ENCODE measurements at places on chromosomes 5 and 9.

DNA sequence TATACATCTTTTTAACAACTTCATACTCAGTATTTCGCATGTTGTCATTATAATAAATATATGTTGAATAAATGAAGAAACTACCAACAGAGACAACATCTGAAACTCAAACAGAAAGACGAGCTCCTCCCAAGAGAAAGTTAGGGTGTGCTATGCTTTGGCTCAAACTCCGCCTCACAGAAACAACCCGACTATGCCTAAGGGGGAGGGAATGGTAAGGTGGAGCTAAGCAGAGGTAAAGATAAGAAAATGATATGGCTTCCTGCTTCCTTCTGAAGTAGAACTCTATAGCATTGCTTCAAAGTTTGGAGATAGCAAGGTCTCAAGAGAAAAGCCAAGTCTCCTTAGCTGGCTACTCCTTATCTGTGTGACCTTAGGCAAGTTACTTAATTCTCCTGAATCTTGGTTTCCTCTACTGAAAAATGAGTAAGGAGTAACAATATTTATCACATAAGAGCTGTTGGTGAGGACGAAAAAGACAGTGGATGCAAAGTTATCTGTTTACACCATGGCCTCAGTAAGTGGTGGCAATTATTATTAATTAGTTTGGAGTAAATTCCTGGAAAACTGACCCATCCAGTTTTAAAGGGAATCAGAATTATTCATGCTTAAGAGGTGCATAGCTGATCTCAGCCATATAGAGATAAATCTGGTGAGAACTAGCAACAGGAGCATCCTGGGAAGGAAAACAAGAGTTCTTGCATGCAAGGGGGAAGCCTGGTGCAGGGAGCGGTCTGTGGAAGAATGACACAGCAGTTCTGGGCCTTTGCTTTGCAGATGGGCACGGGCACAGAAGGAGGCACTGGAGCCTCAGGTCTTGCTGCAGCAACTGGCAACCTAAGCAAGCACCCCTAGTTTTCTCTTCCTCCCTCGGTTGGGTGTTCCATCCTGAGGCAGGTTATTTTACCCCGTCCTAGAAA, 73.3 kb downstream of the GLIS3 start:
- DNase-seq, result no peak

- no peak for DNase-seq
These were observed 194.1 kb downstream of the GNA14 start for GRCh38 chr9:77453825-77454647.

- no peak for DNase-seq
These were observed 22.3 kb downstream of the NTNG2 start for GRCh38 chr9:132184124-132184523.

DNA sequence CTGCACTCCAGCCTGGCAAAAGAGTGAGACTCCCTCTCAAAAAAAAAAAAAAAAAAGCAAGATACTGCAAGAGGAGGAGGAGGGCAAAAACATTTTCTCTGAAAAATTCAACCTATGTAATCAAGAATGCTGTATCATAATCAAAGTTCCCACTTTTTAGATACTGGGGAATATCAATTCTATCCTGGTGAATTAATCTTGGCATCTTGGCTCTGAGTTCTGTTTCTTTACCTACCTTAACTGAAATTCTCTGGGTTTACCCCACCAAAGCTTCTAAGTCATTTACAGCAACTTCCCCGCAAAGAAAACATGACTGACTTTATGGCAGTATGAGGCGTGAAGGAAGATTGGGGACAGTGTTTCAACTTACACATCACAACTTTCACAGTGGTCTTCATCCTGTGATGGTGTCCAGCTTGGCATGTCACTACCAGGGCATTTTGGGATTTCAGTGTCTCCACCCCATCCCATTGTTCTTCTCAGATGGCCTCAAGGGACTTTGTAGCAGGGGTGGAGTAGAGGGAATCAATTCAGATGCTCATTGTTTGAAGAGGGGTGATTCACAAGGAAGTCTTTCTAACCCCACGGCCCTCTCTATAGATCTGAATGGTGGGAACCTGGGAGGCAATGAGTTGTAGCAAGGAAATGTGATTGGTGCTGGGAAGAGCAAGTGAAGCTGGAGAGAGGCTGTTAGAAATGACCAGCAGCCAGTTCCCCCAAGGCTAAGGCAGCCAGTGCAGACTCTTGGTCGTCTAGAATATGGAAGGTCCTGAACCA, 130.5 kb downstream of the SCAMP1 start:
- no peak for DNase-seq
